Activated CD8-positive, alpha-beta memory T cell treated with anti-CD3 and anti-CD28 coated beads for 4 hours (primary cell): ENCODE measurements at places on chromosomes 4 and X.
A peak's percentile ranks its signal among the peaks of the same experiment; 100 is the strongest.

GRCh38 chr4:150817804-150818528 is 197.1 kb downstream of the LRBA start:
- no peak for DNase-seq

DNA sequence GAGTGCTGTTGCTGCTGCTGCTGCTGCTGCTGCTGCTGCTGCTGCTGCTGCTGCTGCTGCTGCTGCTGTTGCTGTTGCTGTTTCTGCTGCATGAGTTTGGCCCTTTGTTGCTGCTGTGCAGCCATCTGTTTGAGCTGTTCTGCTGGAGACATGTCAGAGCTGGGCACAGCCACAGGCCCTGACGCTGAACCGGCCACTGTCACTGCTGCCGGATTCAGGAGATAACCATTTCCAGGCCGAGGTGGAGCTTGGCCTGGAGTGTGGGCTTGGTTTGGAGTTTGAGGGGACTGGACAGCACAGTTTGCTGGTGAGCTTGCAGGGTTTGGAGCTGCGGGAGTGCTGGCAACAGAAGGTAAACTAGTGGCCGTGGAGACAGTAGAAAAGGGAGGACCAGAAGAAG is 224.3 kb downstream of the MGST2 start:
- no peak for DNase-seq

DNA sequence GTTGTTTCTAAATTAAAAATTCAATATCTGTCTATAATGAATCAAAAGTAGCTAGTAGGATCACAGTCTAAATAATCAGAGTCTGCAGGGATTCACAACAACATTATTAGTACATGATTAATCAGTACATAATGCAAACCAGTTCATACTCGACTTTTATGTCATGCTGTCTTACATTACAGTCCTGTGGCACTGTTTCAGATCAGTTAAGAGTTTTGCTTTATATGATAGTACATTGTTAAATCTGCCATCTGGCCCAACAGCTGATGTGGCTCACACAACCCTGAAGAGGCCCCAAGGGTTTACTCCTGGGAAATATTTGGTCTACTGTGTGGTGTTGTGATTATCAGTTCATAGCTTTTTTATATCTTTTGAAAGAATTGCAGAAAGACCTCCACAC is 247.1 kb upstream of the ETNPPL start:
- DNase-seq = no peak

DNA sequence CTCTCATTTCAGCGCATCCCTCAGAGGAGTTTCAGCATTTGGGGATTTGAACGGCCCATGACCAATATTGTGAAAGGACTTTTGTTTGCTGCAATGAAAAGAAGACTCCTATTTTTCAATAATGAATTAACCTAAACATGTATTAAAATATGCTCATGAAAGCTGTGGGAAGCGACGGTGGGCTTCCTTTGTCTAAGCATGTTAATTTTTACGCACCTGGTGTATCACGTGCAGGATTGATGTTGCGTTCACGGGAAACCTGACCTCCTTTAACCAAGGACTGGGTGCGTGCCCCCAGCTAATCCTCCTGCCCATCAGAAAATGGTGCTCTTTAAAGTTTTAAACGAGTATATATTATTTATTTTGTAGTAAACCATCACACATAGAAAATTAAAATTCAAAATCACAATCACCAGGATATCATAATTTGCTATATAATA is 590 bp upstream of the CCDC110 start:
- no peak for DNase-seq

- peak; percentile 11 for DNase-seq
These were observed at the start of gene TEC for GRCh38 chr4:48268956-48269860. TSS of gene TEC (minus strand) at chr4:48269838. CDS start at chr4:48228614, 41,224 bp downstream.

GRCh38 chrX:97846718-97847237 is 963.1 kb downstream of the RPA4 start:
- DNase-seq = no peak

DNA sequence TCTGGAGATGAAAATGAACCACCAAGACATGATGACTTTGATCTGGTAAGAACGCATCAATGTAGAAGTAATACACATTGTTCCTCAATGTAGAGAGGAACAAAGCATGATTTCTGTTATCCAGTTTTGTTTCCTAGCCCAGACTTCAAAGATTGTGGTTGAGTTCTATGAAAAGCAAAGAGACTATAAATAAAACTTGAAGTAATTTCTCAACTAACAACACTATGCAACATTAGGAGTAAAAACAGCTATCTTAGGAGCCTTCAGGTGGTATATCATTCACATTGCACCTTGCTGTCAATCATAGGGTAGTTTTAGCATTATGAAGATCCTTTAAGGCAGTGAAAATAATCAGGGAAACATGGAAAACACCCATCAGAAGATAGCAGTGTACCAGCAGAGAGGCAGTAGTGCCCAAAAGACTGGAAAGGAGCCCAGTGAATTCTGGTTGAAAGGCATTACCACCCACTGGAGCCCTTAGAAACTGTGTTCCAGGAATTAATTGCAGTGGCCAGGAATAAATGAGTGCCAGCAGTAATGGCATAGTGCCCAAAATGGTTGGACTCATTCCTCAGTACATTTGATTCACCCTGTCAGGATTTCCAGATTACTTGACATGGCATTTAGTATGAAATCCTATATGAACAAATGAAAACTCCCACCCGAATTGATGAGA is 300.7 kb upstream of the CXXC4 start:
- no peak for DNase-seq
